ENCODE measurements at places on chromosomes 2 and 18.

DNA sequence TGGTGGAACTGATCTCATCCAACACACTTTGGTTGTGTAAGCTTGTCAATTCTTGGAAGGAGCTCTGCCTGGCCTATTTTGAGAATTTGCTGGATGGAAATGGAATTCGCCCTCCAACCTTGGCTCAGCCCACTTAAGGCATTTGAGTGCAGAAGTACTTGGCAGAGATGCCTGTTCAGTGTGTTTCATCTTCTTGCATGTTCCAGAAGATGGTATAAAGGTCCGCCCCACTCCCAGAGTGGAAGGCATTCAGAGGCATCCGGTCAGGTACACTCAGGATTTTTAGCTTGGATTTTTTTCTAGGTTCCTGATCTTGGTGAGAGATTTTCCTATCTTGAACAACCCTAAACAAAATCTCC, 61.3 kb upstream of the TXNDC2 start:
- no peak for DNase-seq

DNA sequence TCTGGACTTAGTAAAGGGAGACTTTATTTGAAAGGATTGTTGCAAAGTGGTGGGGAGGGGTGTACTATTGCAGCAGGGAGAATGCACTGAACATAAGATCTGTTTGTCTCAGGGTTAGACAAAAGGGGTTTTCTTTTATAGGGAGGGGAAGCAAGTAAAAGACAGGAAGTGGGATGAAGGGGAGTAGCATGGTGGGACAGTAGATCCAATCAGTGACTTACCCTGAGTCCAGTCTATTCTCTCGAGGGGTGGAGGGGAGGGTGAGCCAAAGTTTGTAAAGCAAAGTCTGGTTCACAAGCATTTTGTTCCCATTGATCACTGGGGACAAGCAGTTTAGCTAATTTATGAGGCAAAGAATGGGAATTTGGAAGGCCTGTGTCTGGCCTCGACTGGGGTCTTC, 35.0 kb upstream of the CYP27C1 start:
- DNase-seq = no peak

- no peak for DNase-seq
These were observed 20.8 kb downstream of the DIPK1C start for GRCh38 chr18:74436158-74436769.

- no peak for DNase-seq
These were observed 71.4 kb upstream of the GLS start for GRCh38 chr2:190809139-190809764.

DNA sequence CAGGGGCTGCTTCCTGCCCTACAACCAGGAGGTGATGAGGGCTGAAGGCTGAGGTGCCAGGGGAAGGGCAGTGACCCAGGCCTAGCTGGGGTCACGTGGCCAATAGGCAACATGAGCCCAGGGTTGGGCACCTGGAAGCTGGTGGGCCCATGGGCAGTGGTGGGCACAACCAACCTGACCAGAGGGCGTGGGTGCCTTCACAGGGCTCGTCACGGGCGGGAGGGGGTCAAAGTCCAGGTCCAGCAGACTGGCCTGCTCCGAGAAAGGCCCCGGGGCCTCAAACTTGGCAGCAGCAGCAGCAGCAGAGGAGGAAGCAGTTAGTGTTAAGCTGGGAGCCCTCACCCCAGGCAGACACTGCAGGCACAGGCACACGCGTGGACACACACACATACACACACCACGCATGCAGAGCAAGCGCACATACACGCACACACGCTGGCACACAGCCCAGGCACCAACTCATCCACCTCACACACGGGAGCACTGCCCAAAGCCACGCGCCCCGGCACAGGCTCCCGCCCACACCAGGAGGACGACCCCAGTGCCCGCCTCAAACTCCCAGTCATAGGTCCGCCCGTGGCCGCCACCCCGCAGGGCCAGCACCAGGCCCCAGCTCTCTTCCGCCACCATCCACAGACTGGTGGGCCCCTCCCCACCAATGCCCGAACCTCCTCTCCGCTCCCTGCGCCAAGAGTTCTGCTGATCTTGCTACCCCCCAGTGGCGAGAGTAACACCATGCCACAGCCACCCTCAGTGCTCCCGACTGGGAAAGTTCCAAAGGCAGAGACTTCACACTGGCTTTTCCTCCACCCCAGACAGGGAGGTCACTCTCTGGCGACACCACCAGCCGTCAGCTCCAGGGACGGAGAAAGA, 53.0 kb downstream of the BIN1 start:
- no peak for DNase-seq

- no peak for DNase-seq
These were observed 131.2 kb upstream of the CCDC195 start for GRCh38 chr2:224847381-224847780.

DNA sequence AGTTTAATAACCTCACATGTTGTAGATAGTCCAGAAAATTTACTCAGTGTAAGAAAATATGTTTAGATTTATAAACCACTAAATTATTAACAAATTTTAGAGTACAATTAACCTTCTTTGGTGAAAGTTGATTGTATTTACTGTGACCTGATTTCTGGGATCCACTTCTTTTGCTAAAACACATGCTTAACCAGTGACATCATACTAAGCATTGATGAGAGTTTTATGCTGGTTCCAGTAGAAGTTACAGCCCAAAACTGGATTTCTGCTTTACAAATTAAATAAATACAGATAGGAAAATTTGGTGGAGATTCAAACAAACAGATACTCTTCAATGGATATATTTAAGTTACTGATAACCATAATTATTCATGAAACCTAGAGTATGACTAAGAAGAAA, 40.9 kb downstream of the RBBP8 start:
- DNase-seq = no peak

DNA sequence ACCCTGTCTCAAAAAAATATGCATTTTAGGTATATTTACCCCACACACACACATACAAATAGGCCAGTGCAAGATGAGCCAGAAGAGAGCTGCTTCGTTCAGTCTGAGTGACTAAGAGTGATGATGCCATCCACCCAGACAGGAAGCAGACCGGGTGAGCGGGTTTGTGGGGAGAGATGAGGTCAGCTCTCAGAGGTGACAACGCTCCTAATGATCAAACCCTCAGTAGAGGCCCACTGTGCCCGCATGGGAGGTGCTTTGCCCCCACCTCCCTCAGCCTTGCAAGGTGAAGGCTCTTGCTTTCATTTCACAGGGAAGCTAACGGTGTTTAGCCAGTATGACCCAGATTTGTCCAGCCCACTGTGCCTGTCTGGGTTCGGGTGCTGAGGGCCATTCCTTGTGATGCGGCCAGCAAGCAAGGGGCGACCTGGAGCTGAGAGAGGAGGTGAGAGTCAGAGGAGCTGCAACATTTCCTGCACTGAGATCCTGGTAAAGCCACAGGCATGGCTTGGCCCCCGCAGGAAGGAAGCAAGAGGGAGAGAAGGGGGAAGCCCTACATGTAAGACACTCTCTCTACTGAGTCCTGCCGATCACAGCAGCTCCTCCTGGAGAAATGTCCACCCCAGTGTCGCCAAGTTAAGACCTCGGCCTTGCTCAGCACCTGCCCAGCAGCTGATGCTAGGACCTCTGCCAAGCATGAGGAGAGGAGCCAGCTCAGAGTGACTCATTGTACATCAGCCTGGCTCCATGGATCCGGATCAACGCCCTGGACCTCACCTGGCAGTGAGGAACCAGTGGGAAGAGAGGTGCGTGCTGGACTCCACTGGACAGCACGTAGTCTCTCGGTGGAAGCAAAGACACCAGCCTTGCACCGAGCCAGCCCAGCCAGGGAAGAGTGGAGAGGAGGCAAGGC, 37.0 kb downstream of the NIFK start:
- DNase-seq = no peak

DNA sequence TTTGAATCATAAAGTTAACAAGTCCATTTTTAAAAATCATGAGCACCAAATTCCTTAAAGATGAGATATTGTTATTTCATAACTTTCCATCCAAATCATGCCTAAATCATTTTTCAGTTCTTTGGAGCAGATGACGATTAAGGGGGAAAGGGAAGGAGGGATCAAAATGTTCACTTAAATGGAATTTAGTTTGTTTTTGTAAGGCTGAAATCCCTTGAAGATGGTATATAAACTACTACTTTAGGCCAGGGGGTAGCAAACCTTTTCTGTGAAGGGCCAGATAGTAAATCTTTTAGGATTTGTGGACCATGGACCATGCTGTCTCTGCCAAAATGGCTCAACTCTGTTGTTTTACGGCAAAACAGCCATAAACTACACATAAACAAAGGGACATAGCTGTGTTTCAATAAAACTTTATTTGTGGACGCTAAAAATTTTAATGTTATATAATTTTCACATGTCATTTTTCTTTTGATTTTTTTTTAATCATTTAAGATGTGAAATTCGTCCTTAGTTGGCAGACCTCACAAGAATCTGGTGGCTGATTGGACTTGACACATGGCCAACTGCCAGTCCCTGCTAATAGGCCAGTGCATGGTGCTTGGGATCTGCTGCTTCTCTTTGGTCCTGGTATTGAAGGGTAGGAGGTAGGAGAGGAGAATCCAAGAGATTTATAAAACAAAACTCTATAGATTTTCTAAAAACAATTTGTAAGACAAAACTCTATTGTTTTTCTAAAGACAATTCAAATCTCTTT, 52.0 kb upstream of the RTN4 start:
- no peak for DNase-seq
